Liver (tissue), 10 donors: ENCODE measurements at places on chromosomes 5 and 9. TPM values are rescaled to one million over a fixed set of nuclear protein-coding genes. Genes with fewer than 3 reads are reported as not detected.

DNA sequence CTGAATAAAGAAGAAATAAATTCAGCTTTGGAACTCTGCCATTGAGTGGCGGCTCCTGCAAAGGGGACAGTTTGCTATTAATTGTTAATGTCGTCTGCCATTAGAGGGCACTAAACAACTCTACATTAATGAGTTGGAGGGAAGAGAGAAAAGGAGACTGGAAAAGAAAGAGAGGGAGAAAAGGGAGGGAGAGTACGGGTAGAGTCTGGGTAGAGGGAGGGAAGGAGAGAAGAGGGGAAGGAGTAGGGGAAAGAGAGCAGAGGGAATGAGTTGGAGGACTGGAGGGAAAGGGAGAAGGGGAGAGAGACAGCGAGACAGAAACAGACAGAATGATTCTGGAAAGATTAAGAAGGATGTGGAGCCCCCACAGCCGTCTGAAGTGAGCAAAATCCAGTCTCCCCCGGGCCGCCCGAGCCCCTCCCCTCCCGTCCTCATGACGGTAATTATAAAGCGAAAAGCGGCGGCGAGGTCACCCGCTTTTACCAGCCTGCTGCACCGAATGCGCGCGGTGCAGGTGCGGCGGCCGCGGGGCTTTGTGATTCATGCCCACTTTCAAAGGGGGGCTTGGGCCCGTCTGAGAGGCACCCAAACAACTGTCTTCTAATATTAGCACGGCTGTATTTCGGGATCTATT is 1.9 kb upstream of the FST start:
- DNase-seq = no peak

- no peak for DNase-seq
Observed at GRCh38 chr5:139453683-139454567, 8.6 kb downstream of the ECSCR start.

GRCh38 chr5:6404129-6404528 is 25.8 kb upstream of the MED10 start:
- no peak for DNase-seq

GRCh38 chr5:170289764-170290163 is 7.8 kb downstream of the LCP2 start:
- DNase-seq = no peak

DNA sequence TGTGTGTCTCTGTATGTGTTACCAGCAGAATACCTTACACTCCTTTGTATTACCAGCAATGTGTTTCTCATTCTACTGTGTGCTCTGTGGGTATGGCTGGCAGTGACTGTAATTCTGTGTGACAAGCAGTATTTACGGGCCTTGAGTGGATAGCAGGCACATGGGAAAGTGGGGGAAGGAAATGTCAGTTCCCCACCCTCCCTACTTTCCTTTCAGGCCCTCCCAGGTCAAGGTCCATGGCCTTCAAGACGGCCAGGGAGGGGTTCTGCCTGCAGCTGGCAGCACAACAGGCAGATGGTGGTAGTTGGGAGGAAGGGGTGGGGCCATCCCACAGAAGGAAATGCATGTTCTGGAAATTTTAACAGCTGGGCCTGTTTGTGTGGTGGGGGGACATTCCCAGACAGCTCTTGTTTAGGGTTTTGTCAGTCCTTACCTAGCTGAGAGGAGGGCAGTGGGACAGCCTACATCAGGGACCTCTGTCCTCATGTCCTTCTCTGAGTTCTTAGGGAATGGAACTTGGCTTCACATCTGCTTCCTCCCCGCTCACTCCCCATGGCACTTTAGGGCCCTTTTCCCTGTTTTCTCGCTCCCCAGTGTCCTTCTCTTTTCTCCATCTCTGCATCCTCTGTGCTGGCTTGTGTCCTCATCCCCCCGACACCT is 14.6 kb upstream of the TNIP1 start:
- no peak for DNase-seq

DNA sequence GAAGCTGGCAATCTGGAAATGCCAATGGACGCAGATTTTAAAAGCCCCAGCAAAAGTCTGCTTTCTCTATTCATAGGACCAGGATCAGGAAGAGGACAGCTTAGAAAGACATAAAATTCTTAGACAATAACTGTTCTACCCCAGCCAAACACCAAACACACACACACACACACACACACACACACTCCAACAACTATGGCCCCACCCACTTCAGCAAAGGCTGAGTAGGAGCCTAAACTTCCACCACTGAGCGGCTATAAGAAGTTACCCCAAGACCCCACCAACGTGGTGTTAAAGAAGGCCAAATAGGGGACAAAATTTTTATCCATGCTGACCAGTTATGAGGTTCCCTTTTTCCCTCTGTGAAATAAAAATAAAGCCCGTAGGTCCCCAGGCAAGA is 32.9 kb downstream of the ZMAT2 start:
- no peak for DNase-seq

GCNT4 gene
- 0.51 TPM for total RNA-seq

C5orf52 gene
- total RNA-seq = not detected

IGIP gene
- 11.8 TPM for total RNA-seq

ROPN1L gene
- 1.3 TPM for total RNA-seq
